ENCODE measurements at places on chromosomes 6 and 20.

GRCh38 chr6:6742535-6742934 is 154.0 kb downstream of the LY86 start:
- no peak for DNase-seq

- DNase-seq: no peak
Observed at GRCh38 chr20:12570371-12570770, 438.4 kb upstream of the SPTLC3 start.

DNA sequence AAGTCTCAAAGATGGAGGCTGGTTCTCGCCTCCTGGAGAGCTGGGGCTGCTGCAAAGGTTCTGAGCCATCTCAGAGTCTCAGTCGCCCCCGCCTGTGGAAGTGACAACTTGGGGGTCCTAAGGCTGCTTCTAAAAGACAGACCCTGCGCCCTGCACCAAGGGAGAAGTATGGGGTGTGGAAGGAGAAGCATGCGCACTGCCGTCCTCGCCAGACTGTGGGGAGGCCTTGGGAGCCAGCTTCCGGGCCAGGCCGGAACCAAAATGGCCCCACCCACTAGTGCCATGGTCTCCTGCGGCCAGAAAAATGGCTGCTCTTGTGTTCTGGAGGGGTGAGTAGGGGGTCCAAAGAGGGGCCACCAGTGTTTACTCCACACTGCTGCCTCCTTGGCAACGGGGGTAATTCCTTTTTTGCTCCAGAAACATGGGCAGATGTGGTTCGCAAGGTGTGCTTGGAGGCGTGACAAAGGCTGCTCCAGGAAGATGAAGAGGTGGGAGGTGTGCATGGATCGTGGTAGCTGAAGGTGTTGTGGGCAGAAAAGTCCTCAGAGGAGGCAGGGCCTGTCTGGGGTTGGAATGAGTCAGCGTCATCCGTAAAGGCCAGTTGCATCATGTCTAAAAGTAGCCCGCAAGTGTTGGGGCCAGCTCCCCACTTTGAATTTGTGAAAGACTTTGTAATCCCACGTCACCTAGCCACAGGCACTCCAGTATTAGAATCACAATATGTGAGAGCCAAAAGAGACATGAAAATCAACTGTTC is 329.8 kb upstream of the SOX4 start:
- DNase-seq: no peak

- DNase-seq: no peak
Observed at GRCh38 chr6:8539453-8539852, 104.1 kb upstream of the SLC35B3 start.

- DNase-seq: no peak
Observed at GRCh38 chr6:150093397-150093796, 24.5 kb upstream of the ULBP3 start.

All from activated T-helper 1 cell treated with Interleukin-2 at 50 U/mL for 16 hours (primary cell).